ENCODE measurements at places on chromosomes 5 and 9. TPM values are rescaled to one million over a fixed set of nuclear protein-coding genes. Genes with fewer than 3 reads are reported as not detected.

- H3K4me3 ChIP-seq = no peak overlapping the region
- H3K27ac ChIP-seq = peak overlapping the region; percentile 59
- H3K27me3 ChIP-seq = no peaks in the 10 kb centered on the region
- no peaks in the 10 kb centered on the region for H3K36me3 ChIP-seq
- H3K4me1 ChIP-seq = no peaks in the 10 kb centered on the region
Observed at GRCh38 chr9:136009516-136009915, 48.3 kb upstream of the UBAC1 start.

DNA sequence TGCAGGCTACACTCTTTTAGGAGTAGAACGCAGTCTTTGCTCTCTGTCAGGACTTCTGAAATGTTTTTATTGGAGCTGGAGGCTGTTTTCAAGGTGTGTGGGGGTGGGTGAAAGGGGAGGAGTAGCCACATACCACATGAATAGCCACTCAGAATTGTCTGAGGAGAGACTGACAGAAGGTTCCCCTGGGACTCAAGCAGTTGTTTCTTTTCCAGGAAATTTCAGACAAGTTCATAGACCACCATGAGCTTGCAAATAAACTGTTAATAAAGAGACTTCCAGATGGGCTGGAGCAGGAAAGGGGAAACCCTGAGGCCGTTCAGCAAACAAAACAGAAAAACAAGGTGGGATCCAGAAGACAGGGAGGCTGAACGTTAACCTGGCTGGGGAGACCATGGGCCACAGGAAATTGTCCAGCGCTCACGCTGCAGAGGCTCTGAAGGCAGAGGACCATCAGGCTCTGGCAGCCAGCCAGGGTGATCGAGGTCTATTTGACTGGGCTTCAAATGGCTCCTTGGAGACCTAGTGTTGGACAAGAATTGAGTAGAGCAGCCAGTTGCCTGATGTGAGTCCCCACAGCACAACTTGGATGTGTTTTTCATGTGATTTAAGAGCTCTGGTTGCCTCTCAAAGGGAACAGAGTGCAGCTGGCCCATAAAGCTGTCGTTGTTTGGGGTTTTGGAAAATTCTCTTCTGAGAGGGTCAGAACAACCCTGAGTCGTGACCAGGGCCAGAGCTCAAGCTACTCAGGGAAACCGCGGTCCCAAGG is 159.2 kb upstream of the RAI14 start:
- no peaks in the 10 kb centered on the region for H3K36me3 ChIP-seq
- no peak overlapping the region for H3K4me3 ChIP-seq
- no peak for DNase-seq
- H3K4me1 ChIP-seq = peaks cover 35% of the 10 kb centered on the region
- H3K27me3 ChIP-seq = no peaks in the 10 kb centered on the region
- H3K27ac ChIP-seq = no peak overlapping the region

DNA sequence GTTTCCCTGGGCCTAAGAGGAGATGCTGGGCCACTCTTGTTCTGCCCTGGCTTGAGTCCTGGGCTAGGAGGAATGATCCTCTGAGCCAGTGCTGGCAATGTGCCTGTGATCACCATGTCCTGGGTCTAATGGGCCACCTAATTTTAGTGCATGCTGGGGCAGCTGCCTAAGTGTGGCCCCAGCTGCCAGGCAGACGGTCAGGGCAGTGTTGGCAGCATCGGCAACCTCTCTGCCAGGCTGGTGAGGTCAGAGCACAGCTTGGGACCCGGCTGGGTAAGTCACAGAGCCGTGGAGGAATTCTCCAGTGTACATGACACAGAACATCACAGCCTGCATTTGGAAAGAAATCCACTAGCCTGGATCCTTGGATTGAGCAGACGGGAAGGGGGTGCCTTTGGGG is 21.4 kb upstream of the PITX1 start:
- no peak for DNase-seq
- no peak overlapping the region for H3K4me3 ChIP-seq
- no peak overlapping the region for H3K27ac ChIP-seq
- peaks cover 16% of the 10 kb centered on the region for H3K27me3 ChIP-seq
- no peaks in the 10 kb centered on the region for H3K36me3 ChIP-seq
- H3K4me1 ChIP-seq = no peaks in the 10 kb centered on the region

GRCh38 chr9:5760338-5760737 is 72.6 kb downstream of the ERMP1 start:
- no peaks in the 10 kb centered on the region for H3K36me3 ChIP-seq
- H3K4me1 ChIP-seq = no peaks in the 10 kb centered on the region
- H3K27ac ChIP-seq = no peak overlapping the region
- H3K27me3 ChIP-seq = no peaks in the 10 kb centered on the region
- H3K4me3 ChIP-seq = no peak overlapping the region

- H3K4me1 ChIP-seq = peaks cover 4% of the 10 kb centered on the region
- DNase-seq = no peak
- H3K36me3 ChIP-seq = no peaks in the 10 kb centered on the region
- no peak overlapping the region for H3K27ac ChIP-seq
- no peak overlapping the region for H3K4me3 ChIP-seq
Observed at GRCh38 chr5:143592648-143593047, 189.2 kb upstream of the NR3C1 start.

DNA sequence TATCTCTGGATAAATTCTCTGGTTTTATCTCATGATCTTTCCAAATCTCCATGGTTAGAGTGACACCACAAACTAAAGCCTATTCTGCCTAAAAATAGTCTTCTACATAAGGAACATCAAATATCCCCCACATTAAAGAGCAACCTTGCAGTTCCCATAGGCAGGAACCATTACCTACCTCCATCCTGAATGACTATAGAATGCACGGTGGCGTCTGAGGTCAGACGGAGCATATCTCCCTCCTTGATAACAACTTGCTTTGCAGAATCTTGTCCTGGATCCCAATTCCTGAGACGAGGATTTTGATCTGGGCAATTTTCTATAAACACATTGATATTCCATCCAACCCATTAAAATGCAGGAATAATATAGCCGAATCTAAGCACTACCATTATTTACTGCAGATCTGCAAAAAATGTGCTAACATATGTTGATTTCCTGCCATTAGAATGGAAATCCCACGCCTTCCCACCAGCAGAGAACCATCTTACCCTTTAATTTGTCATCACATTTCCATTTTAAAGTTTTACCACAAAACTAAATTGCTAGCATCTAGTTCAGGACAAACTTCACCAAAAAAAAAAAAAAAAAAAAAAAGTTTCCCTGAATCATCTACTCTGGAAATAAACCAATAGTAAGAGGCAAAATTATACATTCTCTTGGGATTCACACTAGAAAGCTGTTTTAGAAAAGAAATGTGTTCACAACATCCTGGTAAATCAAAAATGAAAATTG is 22.1 kb downstream of the CEMIP2 start:
- H3K27me3 ChIP-seq = no peaks in the 10 kb centered on the region
- H3K27ac ChIP-seq = no peak overlapping the region
- no peak for DNase-seq
- no peaks in the 10 kb centered on the region for H3K36me3 ChIP-seq
- no peak overlapping the region for H3K4me3 ChIP-seq

GRCh38 chr9:91422758-91423711 is 597 bp downstream of the NFIL3 start:
- DNase-seq = peak; percentile 77
- no peaks in the 10 kb centered on the region for H3K27me3 ChIP-seq
- H3K4me3 ChIP-seq = peak overlapping the region; percentile 74
- H3K4me1 ChIP-seq = peaks cover 75% of the 10 kb centered on the region
- no peaks in the 10 kb centered on the region for H3K36me3 ChIP-seq
- H3K27ac ChIP-seq = peak overlapping the region; percentile 97

DNA sequence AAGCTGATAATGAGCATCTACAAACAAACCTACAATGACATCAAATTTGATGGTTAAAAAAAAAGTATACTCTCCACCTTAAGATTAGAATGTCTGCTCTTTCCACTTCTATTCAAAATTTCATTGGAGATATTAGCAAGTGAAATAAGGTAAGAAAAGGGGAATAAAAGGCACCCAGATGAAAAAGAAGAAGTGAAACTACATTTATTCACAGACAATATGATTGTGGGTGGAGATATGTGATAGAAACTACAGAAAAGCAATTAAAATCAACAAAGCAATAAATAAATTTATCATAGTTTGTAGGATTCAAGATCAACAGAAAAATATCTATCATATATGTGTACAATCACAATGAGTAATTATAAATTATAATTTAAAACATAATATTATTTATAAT is 395.1 kb upstream of the CCNH start:
- no peak for DNase-seq
- H3K36me3 ChIP-seq = no peaks in the 10 kb centered on the region
- no peaks in the 10 kb centered on the region for H3K4me1 ChIP-seq

DNA sequence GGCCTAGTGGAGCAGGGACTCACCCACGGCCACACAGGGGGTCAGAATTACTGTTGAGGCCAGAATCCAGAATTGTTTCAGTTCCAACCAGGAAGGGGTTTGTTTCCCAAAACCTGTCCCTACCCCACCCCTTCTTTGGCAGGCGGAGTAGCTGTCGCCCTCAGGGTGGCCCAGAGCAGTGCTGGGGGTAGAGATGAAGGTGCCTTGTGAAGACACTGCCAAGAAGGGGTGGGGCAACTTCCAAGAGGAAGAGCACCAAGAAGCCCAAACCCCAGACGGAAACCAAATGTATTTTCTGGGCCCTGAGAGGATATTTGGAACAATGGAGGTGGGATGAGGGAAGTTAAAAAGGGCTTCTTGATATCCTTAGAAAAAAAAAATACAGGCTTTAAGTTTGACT is 11.4 kb upstream of the NDST1 start:
- no peak overlapping the region for H3K4me3 ChIP-seq
- no peaks in the 10 kb centered on the region for H3K36me3 ChIP-seq
- no peak for DNase-seq

DNA sequence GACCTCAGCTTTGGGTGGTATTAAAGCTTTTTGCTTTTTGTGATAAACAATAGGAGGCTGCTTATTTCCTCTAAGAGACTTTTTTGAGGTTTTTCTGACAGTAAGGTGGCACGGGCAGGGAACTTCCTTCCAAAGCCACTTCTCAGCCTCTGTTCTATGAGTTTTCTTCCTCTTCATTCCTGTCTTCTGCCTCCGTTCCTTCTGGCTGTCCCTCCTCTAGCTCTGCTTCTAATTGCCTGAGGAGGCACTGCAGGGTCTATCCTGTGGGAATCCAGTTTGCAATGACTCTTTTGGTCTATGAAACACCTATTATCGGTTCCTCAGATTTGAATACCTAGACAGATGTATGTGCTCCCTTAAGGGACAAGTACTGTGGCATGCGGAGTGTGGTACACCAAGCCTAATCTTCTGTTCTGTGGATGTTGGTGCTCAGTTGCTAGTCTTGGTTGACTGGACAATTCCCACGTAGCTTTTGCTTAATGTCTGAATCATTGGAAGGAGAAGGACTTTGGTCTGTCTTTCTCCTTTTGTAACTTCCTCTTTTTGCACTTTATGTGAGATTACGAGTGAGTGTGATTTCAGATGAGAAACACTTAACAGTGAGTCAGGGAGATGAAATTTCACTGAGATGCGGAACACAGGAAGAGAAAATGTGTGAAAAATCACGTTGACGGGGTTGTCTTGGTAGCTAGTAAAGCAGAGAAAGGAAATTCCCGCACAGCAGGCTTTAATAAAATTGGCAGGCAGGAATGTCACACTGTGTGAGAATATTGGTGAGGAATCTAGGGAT is 305.2 kb downstream of the EFNA5 start:
- DNase-seq = no peak
- H3K4me3 ChIP-seq = no peak overlapping the region
- no peaks in the 10 kb centered on the region for H3K27me3 ChIP-seq
- H3K36me3 ChIP-seq = no peaks in the 10 kb centered on the region
- H3K27ac ChIP-seq = no peak overlapping the region
- H3K4me1 ChIP-seq = no peaks in the 10 kb centered on the region

GRCh38 chr9:4416467-4416866 is 73.8 kb upstream of the SLC1A1 start:
- H3K27ac ChIP-seq = no peak overlapping the region
- no peaks in the 10 kb centered on the region for H3K27me3 ChIP-seq
- H3K4me3 ChIP-seq = no peak overlapping the region
- H3K4me1 ChIP-seq = no peaks in the 10 kb centered on the region

DNA sequence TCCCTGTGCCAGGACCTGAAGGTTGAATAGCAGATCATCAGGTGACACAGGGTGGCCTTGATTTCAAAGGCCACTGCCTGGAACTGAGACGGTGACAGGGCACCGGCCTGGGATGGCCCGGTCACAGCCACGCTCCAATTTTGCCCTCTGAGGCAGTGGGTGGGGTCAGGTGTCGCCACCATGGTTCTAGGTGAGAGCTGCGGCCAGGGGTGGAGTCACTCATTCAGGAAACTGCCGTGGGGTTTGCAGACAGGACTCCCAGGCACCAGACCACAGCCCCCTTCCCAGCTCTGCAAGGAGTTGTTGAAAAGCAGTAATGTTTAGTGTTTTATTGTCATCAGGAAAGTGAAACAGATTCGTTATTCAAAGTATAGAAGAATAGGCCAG is 17.3 kb upstream of the RNU6ATAC start:
- H3K27me3 ChIP-seq = peaks cover 37% of the 10 kb centered on the region
- no peaks in the 10 kb centered on the region for H3K4me1 ChIP-seq
- H3K27ac ChIP-seq = no peak overlapping the region
- DNase-seq = no peak

DNA sequence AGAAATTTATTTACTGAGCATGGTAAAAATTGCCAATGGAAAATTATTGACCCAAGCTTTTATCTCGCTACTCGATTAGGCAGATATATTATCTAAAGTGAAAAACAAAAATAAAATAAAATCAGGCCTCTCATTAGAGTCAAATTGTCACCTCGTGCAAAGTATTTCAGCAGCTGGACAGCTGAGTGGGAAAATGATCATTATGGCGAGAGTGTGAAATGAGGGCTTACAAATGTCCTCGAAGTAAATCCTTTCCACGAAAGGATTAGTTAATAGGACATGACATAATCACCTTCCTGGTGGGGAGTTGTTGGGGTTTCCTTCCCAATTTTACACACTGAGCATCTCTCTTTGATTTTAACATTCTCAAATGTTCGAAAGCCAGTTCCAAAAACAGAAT is 5.4 kb upstream of the DPYSL3 start:
- no peaks in the 10 kb centered on the region for H3K4me1 ChIP-seq
- DNase-seq = no peak
- H3K27ac ChIP-seq = no peak overlapping the region

DNA sequence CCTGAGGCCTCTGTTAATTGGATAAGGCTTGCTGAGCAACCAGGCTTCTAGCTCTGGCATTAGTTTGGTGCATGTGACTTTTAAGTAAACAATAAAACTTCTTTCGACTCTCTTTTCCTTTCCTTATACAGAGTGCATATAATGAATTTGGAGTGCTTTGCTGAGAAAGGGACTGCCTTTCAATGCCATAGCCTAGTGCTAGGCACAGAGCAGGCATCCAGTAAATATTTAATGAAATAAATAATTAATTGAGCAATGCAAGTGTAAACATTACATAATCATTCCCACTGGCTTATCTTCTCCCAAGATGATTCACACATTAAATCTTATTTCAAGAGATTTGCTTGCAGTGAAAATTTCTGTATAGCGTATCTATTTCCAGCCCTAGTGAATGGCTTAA is 74.1 kb downstream of the NMUR2 start:
- DNase-seq = no peak
- H3K27ac ChIP-seq = no peak overlapping the region
- no peaks in the 10 kb centered on the region for H3K36me3 ChIP-seq

CFAP90 gene
- 4.6 TPM for total RNA-seq

SLC6A3 gene
- 4.3 TPM for total RNA-seq

RAPGEF1 gene
- total RNA-seq = 73.7 TPM

PCDHGB3 gene
- 1.5 TPM for total RNA-seq

PCYOX1L gene
- total RNA-seq = 9.0 TPM

SH3RF2 gene
- 11.7 TPM for total RNA-seq

KCNN2 gene
- 3.2 TPM for total RNA-seq

CCDC171 gene
- 2.3 TPM for total RNA-seq

CKMT2 gene
- total RNA-seq = 1.7 TPM

VCAN gene
- total RNA-seq = 335 TPM

KIF27 gene
- total RNA-seq = 8.8 TPM

IDNK gene
- 4.8 TPM for total RNA-seq

SLC46A2 gene
- total RNA-seq = 13.0 TPM

All from left lung (tissue), 14 donors.